ENCODE measurements at places on chromosomes 7 and 10. TPM values are rescaled to one million over a fixed set of nuclear protein-coding genes. Genes with fewer than 3 reads are reported as not detected.

The VCL gene
- polyA plus RNA-seq: 30.2 TPM

The SUPV3L1 gene
- polyA plus RNA-seq: 46.5 TPM

DNA sequence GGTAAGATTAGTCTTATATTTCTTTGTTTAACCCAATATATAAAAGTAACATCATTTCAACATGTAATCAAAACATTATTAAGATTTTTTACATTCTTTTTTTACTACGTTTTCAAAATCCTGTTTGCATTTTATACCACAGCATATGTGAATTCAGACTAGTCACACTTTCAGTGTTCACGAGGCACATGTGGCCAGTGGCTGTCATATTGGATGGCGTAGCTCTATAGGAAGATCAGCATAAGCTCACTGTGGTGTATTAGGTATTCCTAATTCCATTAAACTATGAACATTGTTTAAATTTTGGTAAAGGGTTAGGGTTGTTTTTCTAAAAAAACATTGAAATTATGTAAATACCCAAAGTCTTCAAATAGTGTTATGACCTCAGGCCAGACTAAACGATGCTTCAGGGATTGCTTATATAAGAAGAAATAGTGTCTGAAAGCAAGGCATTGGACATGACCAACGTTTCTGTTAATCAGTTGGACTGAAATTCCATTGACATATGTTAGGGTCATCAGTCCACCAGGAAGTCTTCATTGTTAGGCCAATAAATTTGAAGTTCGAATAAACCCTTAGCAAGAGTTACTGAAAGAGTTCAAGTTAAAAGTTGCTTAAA lies 97.0 kb downstream of the BICC1 start:
- DNase-seq: no peak

DNA sequence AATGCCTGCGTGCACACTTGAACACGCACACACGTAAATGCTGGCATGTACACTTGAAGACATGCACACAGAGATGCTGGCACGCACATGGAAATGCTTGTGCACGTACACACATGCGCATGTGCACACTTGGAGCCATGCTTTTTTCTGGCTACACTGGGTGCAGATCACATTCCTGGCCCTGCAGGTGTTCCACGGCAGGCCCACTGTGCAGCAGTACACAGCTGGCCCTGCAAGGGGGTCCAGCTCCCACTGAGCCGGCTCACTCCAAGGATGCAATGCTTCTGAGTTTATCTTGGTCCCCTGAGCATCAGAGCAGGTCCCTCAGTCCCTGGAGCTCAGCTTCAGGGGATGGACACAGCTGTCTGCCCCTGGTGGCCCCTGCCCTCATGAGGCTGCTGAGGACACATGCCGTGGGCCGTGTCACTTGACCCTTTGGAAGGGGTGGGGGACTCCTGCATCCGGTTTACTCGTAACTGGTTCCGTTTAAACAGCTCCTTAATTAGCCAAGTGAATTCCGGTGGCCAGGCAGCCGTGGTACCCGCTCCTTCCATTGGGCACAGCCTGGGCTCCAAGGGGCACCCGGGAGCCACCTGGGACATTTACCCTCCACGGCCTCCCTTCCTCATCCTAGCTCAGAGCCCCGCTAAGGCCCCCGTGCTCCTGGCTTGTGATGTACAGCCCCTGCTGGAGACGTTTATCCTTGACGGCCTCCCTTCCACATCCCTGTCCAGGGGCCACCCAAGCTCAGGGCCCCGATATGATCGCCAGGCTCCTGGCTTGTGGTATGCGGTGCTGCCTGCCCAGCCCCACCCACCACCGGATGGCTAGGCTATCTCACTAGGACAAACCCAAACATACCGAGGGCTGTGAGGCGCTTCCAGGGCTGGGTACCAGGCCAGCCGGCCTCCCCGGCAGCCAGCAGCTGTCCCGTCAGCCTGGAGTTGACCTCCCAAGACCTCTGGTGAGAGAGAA lies 39.5 kb upstream of the DPYSL4 start:
- DNase-seq: no peak

DNA sequence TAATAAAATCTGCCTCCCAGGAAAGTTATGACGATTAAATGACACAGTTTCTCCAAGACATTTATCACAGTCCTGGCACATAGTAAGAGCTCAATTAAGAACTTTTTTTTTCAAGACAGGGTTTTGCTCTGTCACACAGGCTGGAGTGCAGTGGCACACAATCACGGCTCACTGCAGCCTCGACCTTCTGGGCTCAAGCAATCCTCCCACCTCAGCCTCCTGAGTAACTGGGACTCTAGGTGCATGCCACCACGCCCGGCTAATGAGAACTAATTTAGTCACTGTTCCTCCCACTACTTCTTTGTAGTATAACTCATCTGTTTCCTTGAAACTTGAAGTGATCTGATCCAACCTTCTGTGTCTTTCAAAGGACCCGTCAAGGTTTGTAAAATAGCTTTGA lies 42.2 kb upstream of the MXI1 start:
- DNase-seq: no peak

- peak; percentile 7 for DNase-seq
Observed at GRCh38 chr7:143898810-143899209, 3.2 kb downstream of the TCAF1 start.

DNA sequence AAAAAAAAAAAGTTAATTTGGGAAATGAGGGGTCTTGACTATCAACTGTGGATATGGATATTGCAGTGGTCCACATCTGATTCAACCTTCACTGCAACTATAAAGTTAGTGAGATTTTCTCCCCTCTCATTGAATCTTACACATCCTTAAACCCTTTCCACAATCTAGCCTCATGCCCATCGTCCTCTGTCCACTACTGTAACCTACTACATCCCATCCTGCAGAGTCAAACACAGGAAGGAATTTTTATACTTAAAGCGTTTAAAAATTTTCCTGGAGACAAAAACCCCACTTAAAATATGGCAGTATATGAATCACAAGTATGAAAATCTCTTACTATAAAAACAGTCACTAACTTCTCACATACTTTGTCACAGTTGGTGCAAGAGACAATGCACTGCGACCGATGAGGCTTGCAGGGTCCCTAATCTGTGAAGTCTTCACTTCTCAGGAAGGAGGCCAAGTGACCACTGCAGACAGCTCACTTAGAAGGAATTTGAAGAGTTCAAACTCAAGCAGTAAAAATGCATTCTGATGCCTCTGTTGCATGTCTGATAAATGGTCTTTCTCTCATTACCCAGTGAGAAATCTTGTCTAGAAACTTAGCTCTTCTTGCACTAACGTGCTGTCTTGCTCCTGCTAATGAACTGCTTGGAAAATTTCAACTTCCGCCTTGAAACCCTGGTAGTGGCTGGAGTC lies 50.3 kb upstream of the ST8SIA6 start:
- DNase-seq: no peak

- DNase-seq: no peak
Observed at GRCh38 chr10:9535744-9536143, 1481.3 kb downstream of the GATA3 start.

DNA sequence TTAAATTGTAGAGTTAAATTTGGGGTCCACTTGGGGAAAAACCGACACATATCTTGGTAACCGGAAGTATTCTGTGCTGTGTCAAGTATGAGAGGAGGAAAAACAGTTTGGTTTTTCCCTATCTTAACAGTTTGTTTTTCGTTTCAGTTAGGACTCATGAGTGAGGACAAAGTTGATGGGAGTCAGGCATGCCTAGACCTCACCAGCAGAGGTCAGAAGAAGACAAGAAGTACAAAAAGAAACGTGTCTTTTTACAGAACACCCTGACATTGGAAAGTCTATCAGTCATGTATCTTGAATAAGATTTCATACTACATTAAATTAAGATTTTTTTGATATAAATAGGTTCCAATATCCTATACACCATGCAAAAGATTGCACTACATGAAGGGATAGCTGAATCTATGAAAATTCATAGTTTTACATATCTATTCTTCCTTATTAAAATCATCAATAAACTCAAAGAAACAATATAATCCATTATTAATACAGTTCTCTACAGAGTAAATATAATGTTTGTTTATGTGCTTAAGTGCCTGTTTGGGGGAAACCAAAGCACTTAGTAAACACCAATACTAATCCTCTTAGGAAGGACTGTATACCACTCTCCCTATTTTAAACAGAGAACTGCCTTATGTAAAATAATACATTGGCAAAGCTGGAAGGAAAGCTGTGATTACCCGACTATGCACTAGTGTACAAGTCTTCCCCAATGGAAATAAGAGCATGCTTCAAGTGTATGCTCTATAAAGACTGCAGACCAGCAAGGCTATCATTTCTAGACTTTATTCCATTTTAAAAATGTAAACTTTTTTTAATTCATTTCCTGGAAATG lies 95.6 kb downstream of the USP6NL start:
- DNase-seq: peak; percentile 79

All from small intestine (tissue), 16 donors.